ENCODE measurements at places on chromosomes 11 and 22. TPM values are rescaled to one million over a fixed set of nuclear protein-coding genes. Genes with fewer than 3 reads are reported as not detected.

- no peaks in the 10 kb centered on the region for H3K27me3 ChIP-seq
- DNase-seq: no peak
Observed at GRCh38 chr22:17167486-17167885, 8.4 kb upstream of the HDHD5 start.

The PLAAT2 gene
- total RNA-seq: not detected

- H3K27me3 ChIP-seq: no peaks in the 10 kb centered on the region
- no peaks in the 10 kb centered on the region for H3K4me1 ChIP-seq
- DNase-seq: no peak
- no peak overlapping the region for H3K27ac ChIP-seq
Observed at GRCh38 chr11:110059706-110060463, 33.3 kb upstream of the ZC3H12C start.

The GGTLC3 gene
- not detected for total RNA-seq

The DGCR6 gene
- 2.9 TPM for total RNA-seq

DNA sequence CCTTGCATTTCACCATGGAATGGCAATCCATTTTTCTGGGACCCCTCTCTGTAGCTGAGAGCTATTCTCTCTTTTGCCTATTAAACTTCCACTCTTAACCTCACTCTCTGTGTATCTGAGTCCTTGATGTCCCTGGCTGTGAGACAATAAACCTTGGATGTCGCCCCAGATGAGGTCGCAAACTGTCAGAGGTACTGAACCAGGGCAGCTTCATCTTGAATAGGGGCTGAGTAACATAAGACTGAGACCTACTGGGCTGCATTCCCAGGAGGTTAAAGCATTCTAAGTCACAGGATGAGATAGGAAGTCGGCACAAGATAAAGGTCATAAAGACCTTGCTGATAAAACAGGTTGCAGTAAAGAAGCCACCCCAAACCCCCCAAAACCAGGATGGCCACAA, 68.0 kb downstream of the RSF1 start:
- no peaks in the 10 kb centered on the region for H3K36me3 ChIP-seq
- no peak for DNase-seq
- no peaks in the 10 kb centered on the region for H3K4me1 ChIP-seq
- H3K27ac ChIP-seq: no peak overlapping the region
- H3K4me3 ChIP-seq: no peak overlapping the region
- no peaks in the 10 kb centered on the region for H3K27me3 ChIP-seq

GRCh38 chr11:86360775-86361395, 13.8 kb upstream of the CCDC81 start:
- H3K27me3 ChIP-seq: no peaks in the 10 kb centered on the region
- H3K4me3 ChIP-seq: no peak overlapping the region

DNA sequence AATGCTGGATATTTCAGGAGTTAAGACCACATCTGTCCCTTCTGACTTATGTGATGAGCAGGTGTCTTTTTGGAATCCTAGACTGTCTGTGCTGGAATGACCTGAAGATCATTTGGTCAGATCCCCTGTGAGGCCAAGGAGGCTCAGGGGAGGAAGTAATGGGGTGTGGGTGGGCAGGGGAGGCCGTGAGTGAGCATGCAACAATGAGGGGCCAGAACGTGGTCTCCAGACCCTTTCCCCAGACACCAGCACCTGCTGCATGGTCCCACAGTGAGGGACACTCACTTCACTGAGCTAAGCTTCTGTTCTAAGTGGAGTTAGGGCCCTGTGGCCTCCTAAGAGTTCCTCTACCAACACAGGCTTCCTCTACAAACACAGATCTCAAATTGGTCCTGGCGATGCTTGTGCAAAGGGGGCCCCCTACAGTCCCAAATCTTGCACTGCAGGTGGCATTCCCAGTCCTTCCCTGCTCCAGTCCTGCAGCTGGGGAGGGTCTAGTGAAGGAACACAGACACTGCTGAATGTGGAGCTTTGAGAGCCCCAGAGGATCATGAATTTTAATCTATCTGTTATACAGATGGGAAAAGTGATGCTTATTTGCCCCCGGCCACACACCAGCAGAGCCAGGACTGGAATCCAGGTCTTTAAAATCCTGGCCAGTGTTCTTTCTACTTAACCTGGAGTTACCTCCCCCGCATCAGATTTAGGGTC, 7.4 kb downstream of the USP2 start:
- no peaks in the 10 kb centered on the region for H3K27me3 ChIP-seq
- no peak for DNase-seq
- no peak overlapping the region for H3K4me3 ChIP-seq
- peak overlapping the region; percentile 94 for H3K27ac ChIP-seq
- H3K4me1 ChIP-seq: peaks cover 86% of the 10 kb centered on the region

The VWCE gene
- total RNA-seq: 0.94 TPM

GRCh38 chr22:47055461-47055860, 293.0 kb downstream of the TBC1D22A start:
- H3K4me1 ChIP-seq: no peaks in the 10 kb centered on the region
- H3K36me3 ChIP-seq: peaks cover 4% of the 10 kb centered on the region

DNA sequence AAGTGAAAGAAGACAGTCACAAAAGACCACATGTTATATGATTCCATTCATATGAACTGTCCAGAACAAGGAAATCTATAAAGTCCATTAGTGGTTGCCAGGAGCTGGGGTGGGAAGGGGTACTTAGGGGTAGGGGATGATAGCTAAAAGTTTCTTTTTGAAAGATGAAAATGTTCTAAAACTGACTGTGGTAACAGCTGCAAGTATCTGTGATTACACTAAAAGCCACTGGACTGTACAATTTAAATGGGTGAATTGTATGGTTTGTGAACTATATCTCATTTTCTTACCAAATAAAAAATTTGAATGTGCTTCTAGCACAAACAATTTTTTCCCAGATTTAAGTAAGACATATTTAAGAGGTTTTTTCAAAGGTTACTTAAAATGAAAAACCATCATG, 22.1 kb downstream of the CHKA start:
- H3K27me3 ChIP-seq: no peaks in the 10 kb centered on the region
- H3K4me3 ChIP-seq: no peak overlapping the region

The CCDC116 gene
- not detected for total RNA-seq

DNA sequence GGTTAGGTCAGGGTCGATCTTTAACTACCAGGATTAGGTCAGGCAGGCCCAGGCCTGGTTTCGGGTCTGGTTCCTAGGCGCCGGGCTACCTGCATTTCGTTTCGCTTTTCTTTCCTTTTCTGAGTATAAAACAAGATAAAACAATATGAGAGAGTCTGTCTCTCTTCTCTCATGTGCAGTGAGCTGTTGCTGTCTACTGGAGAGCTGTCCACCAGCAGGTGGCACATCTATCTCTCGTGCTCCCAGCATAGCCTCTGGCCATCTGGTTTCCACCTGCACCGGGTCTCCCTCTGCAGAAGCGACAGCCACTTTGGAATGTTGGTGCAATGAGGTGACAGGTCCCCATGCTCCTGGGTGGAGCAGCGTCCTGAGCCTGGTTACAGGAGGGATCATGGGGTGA, 27.6 kb downstream of the RIBC2 start:
- no peaks in the 10 kb centered on the region for H3K4me1 ChIP-seq
- peak; percentile 77 for DNase-seq

GRCh38 chr11:36230779-36231699, 58.2 kb downstream of the COMMD9 start:
- no peak for DNase-seq
- no peak overlapping the region for H3K4me3 ChIP-seq
- peaks cover 22% of the 10 kb centered on the region for H3K4me1 ChIP-seq
- H3K27me3 ChIP-seq: no peaks in the 10 kb centered on the region
- no peaks in the 10 kb centered on the region for H3K36me3 ChIP-seq
- H3K27ac ChIP-seq: no peak overlapping the region

The ANKRD49 gene
- 6.9 TPM for total RNA-seq

GRCh38 chr11:121482231-121483129, 29.7 kb upstream of the SORL1-AS1 start:
- H3K27ac ChIP-seq: no peak overlapping the region
- no peaks in the 10 kb centered on the region for H3K36me3 ChIP-seq

DNA sequence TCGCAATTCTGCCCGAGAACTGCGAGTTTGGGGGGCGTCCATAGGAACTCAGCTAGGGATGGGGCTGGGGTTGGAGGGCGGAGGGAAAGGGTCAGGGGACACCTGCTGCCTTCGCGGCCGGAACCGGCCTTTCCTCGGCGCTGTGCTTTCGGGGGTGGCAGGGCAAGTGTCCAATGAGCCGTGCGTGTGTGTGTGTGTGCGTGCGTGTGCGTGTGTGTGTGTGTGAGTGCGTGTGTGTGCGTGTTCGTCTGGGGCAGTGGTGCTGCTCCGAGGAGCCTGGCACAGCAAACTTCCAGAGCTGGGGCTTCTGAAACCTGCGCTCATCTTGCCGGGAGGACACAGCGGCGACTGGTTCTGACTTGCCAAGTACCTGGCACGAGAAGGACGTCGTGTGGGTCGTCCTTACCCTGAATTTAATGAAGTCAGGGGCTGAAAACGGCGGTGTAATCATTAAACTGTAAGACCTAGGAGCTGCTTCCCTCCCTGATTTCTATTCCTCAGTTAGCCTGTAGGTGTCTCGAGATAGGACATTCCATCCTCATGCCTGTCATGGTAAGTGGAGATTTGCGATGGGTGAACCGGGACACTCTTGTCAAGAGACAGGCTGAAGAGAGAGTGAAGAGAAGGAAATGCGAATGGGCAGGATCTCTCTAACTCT, 27.0 kb upstream of the AMOTL1 start:
- H3K4me3 ChIP-seq: peak overlapping the region; percentile 64
- no peaks in the 10 kb centered on the region for H3K36me3 ChIP-seq
- DNase-seq: no peak
- H3K4me1 ChIP-seq: peaks cover 9% of the 10 kb centered on the region
- no peaks in the 10 kb centered on the region for H3K27me3 ChIP-seq
- peak overlapping the region; percentile 33 for H3K27ac ChIP-seq

DNA sequence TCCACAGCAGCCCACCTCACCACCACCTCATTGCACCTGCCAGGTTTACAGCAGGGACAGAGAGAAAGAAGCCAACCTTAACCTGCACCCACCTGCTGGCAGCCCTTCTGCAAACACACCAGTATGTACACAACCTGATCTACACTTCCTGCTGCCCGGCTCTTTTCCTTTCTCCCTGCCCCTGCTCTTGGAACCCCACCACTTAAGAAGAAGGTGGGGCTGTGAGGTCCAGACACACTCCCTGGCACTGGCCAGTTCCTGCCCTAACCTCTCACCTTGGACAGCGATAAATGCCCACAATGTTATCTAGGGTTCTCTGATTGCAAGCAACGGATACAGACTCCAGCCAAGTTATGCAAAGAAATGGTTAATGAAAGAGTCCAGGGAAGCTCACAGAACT, 10.8 kb upstream of the SLC35C1 start:
- H3K27me3 ChIP-seq: no peaks in the 10 kb centered on the region
- no peaks in the 10 kb centered on the region for H3K4me1 ChIP-seq
- no peaks in the 10 kb centered on the region for H3K36me3 ChIP-seq
- H3K4me3 ChIP-seq: no peak overlapping the region
- H3K27ac ChIP-seq: no peak overlapping the region

- no peak overlapping the region for H3K4me3 ChIP-seq
- no peak for DNase-seq
- H3K36me3 ChIP-seq: no peaks in the 10 kb centered on the region
- no peak overlapping the region for H3K27ac ChIP-seq
Observed at GRCh38 chr11:77115181-77115611, 12.6 kb downstream of the OMP start.

- no peaks in the 10 kb centered on the region for H3K27me3 ChIP-seq
- H3K4me1 ChIP-seq: no peaks in the 10 kb centered on the region
- no peaks in the 10 kb centered on the region for H3K36me3 ChIP-seq
Observed at GRCh38 chr11:91209751-91210150, 986.9 kb upstream of the CHORDC1 start.

- H3K4me1 ChIP-seq: no peaks in the 10 kb centered on the region
- H3K4me3 ChIP-seq: no peak overlapping the region
- DNase-seq: no peak
- no peaks in the 10 kb centered on the region for H3K27me3 ChIP-seq
- no peak overlapping the region for H3K27ac ChIP-seq
Observed at GRCh38 chr11:34640050-34640923, 19.4 kb downstream of the EHF start.

The SHANK3 gene
- 12.3 TPM for total RNA-seq
